Activated naive CD8-positive, alpha-beta T cell treated with anti-CD3 and anti-CD28 coated beads, Interleukin-2, amount 10 ng/mL, durations not matched to agents 7 days and 5 days (primary cell): ENCODE measurements at places on chromosomes 3 and 15. TPM values are rescaled to one million over a fixed set of nuclear protein-coding genes. Genes with fewer than 3 reads are reported as not detected.
A peak's percentile ranks its signal among the peaks of the same experiment; 100 is the strongest.

The TRAIP gene
- total RNA-seq: 24.4 TPM

The NISCH gene
- total RNA-seq: 124 TPM

The PLXNA1 gene
- 5.8 TPM for total RNA-seq

The RBPMS2 gene
- total RNA-seq: not detected

The CHMP2B gene
- 23.7 TPM for total RNA-seq

The GPR149 gene
- not detected for total RNA-seq

The CMTM8 gene
- total RNA-seq: 2.6 TPM

The CCDC39 gene
- total RNA-seq: not detected

The ARPIN gene
- total RNA-seq: 0.06 TPM

GRCh38 chr3:197753263-197753662 is 3.6 kb downstream of the FYTTD1 start:
- no peak for DNase-seq

GRCh38 chr3:5136211-5136918 is 14.3 kb downstream of the ARL8B start:
- DNase-seq: no peak

GRCh38 chr15:88658972-88659931 is 20.4 kb downstream of the ISG20 start:
- DNase-seq: no peak

- no peak for DNase-seq
Observed at GRCh38 chr15:93250950-93251349, 161.9 kb upstream of the RGMA start.

GRCh38 chr3:108420926-108421325 is 89.5 kb downstream of the MYH15 start:
- no peak for DNase-seq

DNA sequence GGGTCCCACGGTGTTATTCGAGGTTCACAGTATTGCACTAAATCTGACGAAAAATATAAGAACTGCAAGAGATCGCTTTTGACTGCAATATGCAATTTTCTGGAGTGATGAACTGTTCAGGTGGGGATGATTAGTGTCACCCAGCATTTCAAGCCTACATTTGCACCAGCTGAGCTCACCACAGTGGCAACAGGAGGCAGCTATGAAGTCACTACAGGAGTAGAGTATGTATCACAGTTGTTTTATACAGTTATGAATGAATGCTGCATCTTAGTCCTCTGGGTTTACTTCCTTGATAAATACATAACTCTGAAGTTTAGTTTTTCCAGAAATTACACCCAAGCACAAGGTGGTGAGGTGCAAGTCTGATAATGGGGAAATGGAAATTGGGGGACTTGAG is 69.6 kb downstream of the CHSY1 start:
- DNase-seq: no peak

- peak; percentile 74 for DNase-seq
Observed at GRCh38 chr3:183285828-183286457, 32.9 kb downstream of the B3GNT5 start.

DNA sequence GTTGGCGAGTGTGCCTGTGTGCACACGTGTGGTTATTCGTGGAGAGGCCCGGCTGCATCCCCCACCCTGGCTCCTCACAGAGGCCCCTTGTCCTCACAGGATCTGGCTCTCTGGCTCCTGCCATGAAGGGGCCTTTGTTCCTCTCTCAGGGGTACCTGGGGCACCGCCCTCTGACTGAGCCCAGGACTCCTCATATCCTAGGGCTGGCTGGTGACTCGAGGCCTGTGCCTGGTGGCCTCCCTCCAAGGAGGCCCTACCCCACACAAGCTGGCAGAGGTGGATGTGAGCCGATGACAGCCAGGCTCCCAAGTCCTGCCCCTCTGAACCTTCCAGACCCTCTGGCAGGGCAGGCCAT is 10.0 kb downstream of the PRKCD start:
- DNase-seq: no peak

GRCh38 chr3:168341956-168342936 is 246.5 kb upstream of the GOLIM4 start:
- DNase-seq: no peak

- DNase-seq: no peak
Observed at GRCh38 chr3:1591327-1592028, 498.7 kb downstream of the CNTN6 start.

- DNase-seq: no peak
Observed at GRCh38 chr15:40854161-40854560, 10.3 kb downstream of the SPINT1 start.

GRCh38 chr3:125177746-125178145 is 34.8 kb downstream of the SLC12A8 start:
- DNase-seq: no peak

DNA sequence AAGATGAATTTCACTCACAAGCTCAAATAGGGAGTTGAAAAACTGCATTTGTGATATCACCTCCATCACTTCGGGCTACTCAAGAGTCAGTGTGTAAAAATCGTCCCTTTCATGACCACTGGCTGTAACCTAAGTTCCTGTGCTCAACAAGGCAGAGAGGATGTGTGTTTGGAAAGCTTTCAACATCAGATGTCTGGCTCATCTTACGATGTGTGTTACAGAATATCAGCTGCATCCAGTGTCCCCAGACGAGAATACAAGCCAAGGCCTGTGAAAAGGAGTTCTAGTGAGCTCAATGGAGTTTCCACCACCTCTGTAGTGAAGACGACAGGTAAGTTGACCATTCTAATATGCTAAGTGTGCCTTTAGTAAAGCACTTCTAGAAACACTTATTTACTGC is 65.5 kb upstream of the ADAMTSL3 start:
- no peak for DNase-seq

GRCh38 chr15:33209575-33210481 is 15.3 kb upstream of the FMN1 start:
- no peak for DNase-seq

- no peak for DNase-seq
Observed at GRCh38 chr3:42129014-42129953, 38.1 kb downstream of the TRAK1 start.

- DNase-seq: no peak
Observed at GRCh38 chr3:179476215-179476614, 24.9 kb upstream of the GNB4 start.

DNA sequence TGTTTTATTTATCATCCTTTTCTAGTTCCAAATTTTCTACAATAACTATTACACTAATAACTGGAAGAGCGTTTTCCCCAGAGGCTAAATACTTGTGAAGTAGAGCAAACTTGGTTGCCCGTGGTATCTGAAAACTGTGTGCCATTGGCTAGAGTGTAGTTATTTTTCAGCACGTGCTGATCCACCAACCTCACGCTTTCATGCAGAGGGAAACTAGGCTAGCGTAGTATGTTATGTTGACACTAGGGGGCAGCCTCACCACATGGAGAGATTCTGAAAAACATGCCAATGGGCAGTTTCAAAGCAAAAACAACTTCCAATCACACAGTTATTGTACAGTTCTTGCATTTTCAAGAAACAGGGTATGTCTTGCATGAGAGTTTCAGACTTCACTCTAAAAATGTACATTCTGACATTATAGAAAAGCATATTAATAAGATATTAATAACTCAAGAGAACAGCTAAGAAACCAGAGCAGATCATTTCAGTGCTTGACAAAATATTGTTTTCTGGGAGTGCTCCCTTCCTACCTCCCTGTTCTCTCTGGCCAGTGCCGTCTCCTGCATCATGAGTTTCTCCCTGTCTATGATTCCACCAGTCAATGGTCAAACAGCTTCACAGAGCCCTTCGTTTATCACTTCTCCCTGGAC is 39.7 kb downstream of the SPATA12 start:
- peak; percentile 43 for DNase-seq

GRCh38 chr3:4426782-4427344 is 40.2 kb downstream of the SUMF1 start:
- no peak for DNase-seq

- no peak for DNase-seq
Observed at GRCh38 chr3:111979434-111980038, 710 bp downstream of the ABHD10 start.

DNA sequence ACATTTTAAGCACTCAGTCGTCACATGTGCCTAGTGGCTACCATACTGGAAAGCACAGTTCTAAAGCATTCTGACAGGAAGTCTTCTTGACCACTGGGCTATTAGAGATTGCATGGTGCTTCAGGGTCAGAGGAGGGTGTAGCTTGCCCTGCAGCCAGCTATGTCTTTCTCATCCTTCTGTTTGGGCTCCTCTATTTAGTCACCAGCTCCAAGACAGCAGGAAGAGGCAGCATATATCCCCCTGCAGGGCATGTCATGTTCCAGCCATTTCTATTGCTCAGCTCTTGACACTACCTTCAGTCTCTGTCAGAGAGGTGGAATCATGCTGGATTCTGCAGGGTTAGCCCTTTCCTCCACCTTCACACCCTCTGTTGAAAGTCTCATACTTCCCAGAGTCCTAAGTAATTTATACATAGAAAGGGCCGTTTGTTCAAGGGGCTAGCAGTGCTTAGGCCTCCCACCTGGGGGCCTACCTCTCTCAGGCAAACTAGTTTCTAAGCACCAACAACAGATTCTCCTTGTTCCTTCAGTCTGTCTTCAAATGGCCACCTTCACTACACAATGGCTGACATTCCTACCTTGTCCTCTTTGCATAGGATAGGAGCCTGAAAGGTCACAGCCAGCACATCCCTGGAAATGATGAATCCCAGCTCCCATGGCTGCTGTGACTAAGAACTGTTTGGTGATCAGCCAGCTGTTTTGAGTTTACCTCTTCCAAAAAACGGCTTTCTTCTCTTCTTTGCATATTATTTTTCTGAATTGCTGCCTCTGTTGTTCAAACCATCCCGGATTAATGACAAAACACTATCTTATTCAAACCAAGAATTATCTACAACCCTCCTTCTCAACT is 115.7 kb upstream of the BFSP2 start:
- no peak for DNase-seq

DNA sequence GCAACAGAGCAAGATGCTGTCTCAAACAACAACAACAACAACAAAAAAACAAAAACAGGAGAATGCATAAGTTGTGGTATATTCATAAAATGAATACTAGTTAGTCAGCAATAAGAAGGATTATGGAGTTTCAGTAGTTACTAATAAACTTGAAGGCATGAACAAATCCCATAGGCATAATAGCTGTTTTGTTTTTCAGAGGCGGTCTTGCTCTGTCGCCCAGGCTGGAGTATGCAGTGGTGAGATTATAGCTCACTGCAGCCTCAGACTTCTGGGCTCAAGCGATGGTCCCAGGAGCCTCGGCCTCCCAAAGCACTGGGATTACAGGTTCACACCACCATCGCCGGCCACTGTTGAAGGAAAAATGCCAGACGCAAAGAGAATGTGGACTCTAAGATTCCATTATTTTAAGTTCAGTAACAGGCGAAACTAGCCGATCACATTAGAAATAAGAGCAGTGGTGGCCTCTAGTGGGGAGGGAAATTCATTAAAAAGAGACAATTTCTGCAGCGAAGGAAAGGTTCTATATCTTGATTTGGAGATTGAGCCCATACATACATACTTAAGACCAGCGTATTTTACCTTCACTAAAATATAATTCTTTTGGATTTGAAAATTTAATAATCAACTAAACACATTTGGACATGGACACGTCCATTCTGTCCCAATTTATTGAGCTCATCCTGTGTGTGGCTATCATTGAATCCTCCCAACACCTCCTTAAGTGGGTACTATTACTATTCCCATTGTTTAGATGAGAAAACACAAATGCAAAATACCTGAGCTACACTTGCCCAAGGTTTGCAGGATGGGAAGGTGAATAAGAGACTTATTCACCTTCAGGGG is 27.4 kb upstream of the HDAC11 start:
- DNase-seq: peak; percentile 47

DNA sequence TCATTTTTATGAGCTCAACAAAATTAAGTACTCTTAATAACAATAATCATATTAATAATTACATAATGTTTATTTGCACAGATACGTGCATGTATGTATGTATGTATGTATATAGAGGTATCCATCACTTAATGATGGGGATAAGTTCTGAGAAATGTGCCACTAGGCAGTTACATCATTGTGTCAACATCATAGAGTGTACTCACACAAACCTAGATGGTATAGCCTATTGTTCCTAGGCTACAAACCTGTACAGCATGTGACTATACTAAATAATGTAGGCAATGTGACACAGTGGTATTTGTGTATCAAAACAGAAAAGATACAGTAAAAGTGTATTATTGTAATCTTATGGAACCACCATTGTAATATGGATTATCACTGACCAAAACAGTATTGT is 874.7 kb upstream of the GBE1 start:
- no peak for DNase-seq

GRCh38 chr3:17456046-17456445 is 286.4 kb downstream of the TBC1D5 start:
- no peak for DNase-seq

DNA sequence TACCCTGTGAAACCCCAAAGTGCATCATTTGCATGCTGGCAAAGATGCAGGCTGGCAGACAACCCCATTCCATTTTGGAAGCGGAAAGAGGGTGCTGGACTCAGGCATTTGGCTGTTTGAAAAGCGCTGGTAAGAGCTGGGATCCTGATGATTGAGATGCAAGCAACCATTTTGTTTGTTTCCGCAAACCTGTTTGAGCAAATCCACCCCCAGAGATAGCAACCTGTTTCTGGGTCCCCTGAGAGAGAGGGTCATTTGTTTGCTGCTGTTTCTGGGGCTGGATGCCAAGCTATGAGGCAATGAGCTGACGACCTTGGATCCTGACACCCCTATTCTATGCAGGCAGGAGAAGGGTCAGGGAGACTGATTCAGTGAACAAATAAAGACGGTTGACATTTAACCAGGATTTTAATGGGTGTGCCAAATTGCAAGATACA is 9.8 kb downstream of the SLC6A1 start:
- DNase-seq: no peak

DNA sequence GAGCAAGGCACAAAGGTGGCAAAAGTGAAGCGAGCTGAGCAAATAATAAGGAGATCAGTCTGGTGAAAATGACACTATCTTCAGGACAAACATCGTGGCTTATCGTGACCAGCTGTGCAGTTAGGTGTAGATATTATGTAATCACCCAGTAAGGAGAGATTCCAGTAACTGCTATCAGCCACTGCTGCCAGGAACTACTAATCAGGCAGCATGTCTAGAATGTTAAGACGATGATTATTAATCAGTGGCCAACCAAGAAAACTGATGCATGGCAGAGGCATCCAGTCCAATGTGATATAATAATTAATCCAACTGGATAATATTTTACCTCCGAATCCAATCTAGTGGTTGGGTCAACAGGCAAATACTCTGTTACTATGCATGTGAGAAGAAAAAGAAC is 252.7 kb upstream of the ZPLD1 start:
- DNase-seq: no peak

DNA sequence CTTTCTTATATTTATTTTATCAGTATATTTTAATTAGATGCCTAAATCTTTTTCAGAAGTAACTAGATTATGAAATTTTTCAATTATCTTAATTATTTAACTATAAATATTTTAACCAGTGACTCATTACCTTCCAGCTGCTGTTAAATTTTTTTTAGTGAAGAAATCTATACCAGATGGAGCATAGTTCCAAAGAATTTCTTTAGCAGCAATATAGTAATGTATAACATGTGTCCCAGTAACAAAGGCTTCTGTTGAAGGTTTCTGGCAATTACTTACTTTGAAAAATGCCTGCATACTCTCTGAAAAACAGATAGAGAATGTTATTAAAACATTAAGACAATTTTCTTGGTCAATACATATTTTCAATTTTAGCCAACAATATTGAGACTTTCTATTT is 45.1 kb upstream of the CP start:
- DNase-seq: no peak
